ENCODE measurements at places on chromosomes 2 and 18.

DNA sequence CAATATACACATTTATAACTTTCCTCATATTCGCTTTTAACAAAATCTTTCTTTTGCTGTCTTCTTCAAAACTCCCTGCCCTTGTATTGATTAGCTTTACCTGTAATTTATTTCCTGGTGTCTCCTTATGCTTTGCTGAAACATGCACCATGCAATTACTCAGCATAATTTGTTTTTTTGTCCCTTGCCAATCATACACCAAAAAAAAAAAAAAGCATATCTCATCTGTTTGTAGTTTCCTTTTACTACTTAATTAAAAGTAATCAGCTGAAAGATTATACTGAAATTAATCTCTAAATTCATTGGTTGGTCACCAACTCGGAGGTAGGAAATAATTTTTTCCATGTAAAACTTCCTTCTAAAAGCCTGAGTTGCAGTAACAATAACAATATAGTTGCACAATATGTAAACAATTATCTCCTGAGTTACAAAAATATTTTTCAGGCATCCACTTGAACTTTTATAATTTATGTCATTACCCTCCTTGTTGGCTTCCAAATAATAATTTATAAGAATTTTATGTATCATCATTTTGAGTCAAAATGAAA lies 53.0 kb upstream of the ROCK1 start:
- peak overlapping the region; percentile 67 for H3K4me3 ChIP-seq
- peaks cover 18% of the 10 kb centered on the region for H3K4me1 ChIP-seq
- peak overlapping the region; percentile 97 for H3K27ac ChIP-seq

- H3K4me1 ChIP-seq = peaks cover 14% of the 10 kb centered on the region
- DNase-seq = no peak
- H3K36me3 ChIP-seq = no peaks in the 10 kb centered on the region
- H3K27me3 ChIP-seq = no peaks in the 10 kb centered on the region
- no peak overlapping the region for H3K27ac ChIP-seq
- no peak overlapping the region for H3K4me3 ChIP-seq
Measured at GRCh38 chr2:143433251-143433650, 304.0 kb downstream of the ARHGAP15 start.

DNA sequence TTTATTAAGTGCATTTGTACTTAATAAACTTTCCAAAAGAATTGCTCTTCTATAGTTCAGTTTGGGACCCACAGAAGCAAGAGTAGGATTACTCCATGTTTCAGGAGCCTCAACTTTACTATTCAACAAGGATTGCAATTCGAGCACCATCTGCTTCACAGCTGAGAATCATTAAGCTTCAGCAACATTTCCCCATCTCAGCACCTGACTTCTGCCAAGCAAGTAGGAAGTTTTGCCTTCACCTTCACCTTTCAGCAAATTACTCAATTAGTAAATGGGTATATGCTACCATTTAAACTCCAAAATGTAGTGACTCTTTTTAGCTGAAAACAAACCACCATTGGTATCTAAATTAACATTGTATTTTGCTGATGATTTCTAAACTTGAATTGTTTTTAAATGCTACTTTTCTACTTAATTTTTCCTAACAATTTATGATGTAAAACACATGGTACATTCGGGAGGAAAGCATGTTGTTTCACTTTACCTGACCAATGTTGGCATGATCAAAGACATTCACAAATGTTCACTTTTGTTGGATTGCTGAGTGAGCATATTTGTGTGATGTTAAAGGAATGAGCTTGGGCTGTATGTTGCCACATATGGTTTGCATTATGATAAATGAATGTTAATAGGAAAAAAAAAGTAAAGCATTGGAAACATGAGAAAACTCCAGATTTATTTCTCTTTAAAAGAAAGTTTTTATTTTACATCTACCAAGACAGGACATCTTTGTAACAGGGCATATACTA lies 159.2 kb downstream of the GULP1 start:
- H3K4me3 ChIP-seq = no peak overlapping the region
- H3K27ac ChIP-seq = no peak overlapping the region
- peak; percentile 54 for DNase-seq
- H3K4me1 ChIP-seq = peaks cover 9% of the 10 kb centered on the region
- H3K36me3 ChIP-seq = no peaks in the 10 kb centered on the region

DNA sequence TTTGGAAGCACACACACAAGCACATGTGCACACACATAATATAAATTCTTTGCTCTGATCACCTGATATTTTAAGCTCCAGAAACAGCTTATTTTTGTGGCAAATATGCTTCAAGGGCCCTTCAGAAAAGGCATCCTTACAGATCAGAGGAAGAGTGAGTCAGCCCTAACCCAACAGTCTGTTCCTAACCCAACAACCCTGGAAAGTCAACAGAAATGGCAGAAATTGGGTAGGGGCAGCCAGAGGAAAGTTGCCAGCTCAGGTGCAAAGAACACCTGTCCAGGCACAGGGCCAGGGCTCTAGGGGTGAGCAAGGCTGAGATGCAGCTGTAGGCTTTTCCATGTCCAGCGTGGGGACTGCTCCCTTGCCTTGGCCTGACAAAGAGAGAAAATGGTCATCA lies 6.4 kb upstream of the NCKAP5 start:
- H3K27me3 ChIP-seq = no peaks in the 10 kb centered on the region
- no peak overlapping the region for H3K4me3 ChIP-seq
- peaks cover 5% of the 10 kb centered on the region for H3K4me1 ChIP-seq

- no peak overlapping the region for H3K4me3 ChIP-seq
- no peak for DNase-seq
- H3K27ac ChIP-seq = no peak overlapping the region
- H3K36me3 ChIP-seq = no peaks in the 10 kb centered on the region
Measured at GRCh38 chr2:107693604-107694003, 133.1 kb upstream of the RGPD4 start.

DNA sequence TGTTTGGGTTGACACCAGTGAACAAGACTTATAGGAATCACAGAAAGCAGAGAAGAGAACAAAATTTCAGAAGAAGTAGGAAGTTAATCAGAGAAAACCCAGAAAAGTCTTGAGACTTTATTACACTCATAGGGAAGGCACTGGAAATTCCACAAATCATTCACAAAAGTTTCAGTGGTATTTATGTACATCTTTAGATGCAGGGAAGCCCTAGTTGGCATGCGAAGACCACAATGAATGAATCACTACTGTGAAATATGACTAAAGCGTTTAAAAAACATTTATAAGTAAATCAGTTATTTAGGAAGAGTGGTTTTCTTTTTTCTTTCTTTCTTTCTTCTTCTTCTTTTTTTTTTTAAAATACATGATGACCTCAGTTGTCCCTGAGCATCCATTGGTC lies 105.1 kb downstream of the NUP35 start:
- H3K4me3 ChIP-seq = no peak overlapping the region
- H3K27me3 ChIP-seq = no peaks in the 10 kb centered on the region
- peak; percentile 12 for DNase-seq
- H3K36me3 ChIP-seq = no peaks in the 10 kb centered on the region

- no peak overlapping the region for H3K27ac ChIP-seq
- peaks cover 10% of the 10 kb centered on the region for H3K4me1 ChIP-seq
- peak; percentile 83 for DNase-seq
- H3K36me3 ChIP-seq = no peaks in the 10 kb centered on the region
Measured at GRCh38 chr2:102967451-102967850, 205.6 kb downstream of the TMEM182 start.
